Upper lobe of right lung (tissue), 1 donor: ENCODE measurements at places on chromosomes 7 and 10.

GRCh38 chr7:114941692-114942091, 19.8 kb downstream of the MDFIC start:
- no peak for DNase-seq

GRCh38 chr7:129781928-129782817, 170.6 kb downstream of the UBE2H start:
- DNase-seq = no peak

DNA sequence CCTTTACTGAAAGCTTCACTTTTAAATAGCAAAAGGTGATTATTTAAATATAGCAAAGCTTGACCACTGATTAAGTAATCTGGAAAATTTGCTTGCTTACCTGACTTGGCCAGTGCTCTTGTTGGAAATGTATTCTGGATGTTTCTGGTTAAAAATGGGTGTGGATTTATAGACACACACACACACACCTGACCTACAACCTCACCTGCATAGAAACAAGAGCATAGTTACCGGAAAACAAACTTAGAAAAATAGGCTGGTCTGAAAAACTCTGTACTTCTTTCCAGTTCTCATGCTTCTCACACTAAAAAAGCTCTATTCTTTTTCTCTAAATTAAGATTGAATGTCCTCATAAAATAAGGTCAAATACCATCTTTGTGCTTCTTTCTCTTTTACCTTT, at the start of gene AGR3:
TSS of gene AGR3 (minus strand) at position 140 of the 400 bp plus-strand sequence. CDS start 3,365 bp downstream, outside the sequence.
- DNase-seq = no peak

DNA sequence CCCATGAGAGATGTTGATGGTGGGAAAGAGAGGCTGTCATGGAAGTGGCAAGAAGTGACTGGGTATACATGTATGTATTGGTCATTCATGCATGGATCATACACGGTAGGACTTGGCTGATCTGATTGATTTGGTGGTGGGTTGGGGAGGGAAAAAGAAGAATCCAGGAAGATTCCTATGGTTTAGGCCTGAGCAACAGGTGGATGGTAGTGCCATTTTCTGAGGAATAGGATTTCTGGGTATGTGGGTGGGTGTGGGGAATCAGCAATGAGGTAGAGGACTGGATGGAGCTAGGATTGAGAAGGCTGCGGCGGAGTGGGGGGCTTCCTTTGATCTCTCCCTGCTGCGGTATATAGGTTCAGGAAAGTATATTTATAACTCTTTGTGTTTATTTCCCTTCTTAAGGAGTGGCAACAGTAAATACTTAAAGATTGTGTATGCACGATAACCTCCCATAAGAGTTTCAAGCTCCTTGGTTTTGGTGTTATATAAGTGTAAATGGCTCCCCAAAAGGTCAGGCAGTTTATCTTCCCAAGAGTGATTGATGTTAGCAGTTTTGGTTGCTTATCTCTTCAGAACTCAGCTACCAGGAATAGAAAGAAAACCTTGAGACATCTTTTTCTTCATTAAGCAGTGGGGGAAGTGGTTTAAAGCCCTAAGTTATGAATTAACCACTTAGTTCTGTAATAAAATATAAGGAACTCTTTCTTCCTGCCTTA, 100.1 kb downstream of the LSMEM1 start:
- no peak for DNase-seq

DNA sequence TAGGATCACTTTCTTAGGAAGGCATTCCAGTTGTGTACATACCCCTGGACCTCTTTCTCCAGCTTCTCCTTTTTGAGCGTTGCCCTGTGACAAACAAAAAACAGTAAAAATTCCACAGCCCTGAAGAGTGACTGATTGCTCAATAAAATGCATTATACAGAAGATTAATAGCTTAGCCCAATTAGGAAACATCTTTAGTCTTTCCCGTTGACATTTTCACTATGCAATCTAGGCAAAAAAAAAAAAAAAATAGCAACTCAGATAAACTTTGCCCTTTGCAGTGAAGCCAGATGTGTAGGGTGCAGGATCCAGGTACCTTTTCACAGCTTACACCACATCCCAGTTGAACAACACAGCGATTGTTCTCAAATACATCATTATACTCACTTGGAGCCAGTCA, 17.9 kb downstream of the COL28A1 start:
- DNase-seq = no peak

DNA sequence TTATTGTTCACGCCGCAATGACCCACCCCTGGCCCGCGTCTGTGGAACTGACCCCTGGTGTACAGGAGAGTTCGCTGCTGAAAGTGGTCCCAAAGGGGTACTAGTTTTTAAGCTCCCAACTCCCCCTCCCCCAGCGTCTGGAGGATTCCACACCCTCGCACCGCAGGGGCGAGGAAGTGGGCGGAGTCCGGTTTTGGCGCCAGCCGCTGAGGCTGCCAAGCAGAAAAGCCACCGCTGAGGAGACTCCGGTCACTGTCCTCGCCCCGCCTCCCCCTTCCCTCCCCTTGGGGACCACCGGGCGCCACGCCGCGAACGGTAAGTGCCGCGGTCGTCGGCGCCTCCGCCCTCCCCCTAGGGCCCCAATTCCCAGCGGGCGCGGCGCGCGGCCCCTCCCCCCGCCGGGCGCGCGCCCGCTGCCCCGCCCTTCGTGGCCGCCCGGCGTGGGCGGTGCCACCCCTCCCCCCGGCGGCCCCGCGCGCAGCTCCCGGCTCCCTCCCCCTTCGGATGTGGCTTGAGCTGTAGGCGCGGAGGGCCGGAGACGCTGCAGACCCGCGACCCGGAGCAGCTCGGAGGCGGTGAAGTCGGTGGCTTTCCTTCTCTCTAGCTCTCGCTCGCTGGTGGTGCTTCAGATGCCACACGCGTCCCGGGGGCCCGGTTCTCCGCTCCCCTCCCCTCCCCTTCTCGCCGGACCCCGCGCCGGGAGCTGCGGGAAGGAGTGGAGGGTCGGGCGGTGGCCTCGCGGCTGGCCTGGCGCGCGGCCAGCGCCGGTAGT, at the start of gene CBX3:
TSS of gene CBX3 (plus strand) at position 499 of the 772 bp plus-strand sequence. CDS start 1,254 bp downstream, outside the sequence.
- peak; percentile 94 for DNase-seq

DNA sequence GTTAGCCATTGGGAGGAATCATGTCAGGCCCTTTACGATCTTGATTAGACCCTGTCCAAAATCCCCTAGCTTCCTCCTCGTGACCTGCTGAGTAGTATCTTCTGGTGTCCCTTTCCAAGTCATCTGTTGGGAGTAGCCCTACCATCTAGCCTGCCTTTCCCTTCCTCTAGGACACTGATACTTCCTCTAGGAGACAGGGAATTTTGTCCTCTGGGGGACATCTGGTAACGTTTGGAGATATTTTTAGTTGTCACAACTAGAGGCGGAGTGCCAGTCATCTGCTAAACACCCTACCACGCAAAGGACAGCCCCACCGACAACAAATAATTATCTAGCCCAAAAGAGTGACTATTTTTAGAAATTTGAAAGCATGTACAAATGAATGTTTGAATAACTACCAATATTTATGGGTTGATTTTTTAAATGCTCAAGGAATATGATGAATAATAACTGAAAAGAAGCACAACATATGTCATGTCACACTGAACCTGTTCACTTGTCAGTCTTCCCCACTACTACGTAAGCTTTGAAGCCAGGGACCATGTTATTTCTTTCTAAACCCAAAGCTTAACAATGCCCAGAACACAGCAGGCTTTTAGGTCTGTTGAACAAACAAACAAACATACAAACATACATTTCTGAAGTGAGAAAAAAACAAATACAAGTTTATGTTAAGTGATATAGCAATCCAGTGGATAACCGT, 105.9 kb downstream of the ARHGAP12 start:
- DNase-seq = no peak

DNA sequence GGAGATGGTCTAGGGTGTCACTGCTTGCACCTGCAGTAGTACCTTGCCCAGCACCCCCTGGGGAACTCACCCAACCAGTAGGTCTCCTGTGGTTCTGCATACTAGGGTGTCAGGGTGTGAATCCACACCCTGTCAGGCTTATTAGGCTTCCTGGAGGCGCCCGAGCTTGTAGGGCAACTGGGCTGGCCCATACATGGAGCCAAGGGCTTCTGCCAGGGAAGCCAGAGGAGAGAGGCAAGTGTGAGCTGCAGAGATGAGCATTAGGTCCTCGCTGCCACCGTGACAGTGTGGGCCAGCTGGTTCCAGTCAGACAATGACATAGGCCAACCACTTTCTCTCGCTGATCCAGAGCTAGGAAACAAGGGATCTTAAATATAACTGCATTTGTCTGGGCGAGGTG, 11.2 kb downstream of the MXI1 start:
- DNase-seq = no peak

DNA sequence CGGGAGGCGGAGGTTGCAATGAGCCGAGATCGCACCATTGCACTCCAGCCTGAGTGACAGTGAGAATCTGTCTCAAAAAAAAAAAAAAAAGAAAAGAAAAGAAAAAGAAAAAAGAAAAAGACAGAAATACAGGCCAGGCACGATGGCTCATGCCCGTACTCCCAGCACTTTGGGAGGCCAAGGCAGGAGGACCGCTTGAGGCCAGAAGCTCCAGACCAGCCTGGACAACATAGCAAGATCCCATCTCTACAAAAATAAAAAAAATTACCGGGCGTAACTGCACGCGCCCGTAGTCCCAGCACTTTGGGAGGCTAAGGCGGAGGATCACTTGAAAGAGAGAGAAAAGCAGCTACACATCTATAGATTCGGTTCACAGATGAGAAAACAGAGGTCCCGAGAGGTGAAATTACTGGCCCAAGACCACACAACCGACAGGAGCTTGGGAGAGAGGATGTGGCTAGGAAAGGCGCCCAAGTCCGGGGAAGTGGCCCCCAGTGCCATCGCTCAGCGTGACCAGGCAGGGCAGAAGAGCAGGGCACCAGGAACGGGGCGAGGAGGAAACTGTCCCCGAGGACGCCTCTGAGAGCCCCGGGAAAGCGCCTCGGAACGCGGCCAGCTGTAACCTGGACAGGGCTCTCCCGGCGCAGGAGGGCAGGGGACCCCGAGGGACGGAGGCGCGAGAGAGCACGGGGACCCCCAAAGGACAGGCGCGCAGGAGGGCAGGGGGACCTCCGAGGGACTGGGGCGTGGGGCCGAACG, 612 bp downstream of the SNX8 start:
- DNase-seq = no peak

DNA sequence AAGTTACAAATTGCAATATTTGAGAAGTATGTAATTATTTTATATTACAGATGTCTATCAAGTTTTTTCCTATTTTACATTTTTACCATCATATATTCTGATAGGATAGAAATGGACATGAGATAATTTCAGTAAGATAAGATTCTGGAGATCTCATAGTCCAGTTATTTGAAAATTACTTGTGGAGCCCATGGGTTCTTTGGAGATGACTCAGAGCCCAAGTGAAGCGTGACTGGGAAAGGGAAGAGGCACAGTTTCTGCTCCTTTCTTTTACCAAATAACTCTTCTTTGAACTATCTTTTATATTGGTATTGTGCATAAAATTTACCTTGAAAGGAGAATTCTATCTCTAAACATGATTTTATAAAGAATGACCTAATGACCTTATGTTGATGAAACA, 2.4 kb downstream of the CD36 start:
- DNase-seq = no peak

DNA sequence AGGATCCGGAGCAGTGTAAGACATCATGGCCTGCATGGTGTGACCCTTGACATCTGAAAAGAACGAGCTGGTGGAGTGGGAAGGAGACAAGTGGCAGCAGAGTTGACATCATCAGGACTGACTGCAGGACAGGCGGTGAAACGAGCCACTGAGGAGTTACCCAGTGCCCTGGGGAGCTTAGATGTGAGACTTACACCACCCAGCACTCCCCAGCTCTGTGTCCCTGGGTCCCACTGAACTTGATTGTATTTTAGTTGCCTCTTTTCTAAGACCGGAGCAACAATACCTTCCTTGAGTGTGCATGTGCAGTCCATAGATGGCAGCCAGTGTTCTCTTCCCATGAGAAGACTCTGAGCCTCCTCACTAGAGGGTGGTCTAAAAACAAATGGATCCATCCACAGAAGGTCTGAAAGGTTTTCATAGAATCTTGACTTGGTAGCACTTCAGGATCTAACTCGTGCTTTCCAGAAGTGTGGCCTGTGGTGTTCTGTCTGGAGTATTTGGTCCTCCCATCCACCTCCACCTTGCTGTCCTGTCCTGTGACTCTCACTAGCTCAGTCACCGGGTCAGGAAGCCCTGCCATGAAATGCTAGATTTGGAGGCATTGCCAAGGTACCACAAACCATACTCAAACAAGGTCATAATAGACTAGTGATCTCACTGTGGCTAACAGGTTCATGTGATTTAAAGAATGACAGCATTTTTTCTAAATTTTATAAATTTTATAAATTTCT, 59.0 kb downstream of the IKZF1 start:
- no peak for DNase-seq

GRCh38 chr7:4561795-4562194, 120.3 kb upstream of the FOXK1 start:
- DNase-seq = no peak

DNA sequence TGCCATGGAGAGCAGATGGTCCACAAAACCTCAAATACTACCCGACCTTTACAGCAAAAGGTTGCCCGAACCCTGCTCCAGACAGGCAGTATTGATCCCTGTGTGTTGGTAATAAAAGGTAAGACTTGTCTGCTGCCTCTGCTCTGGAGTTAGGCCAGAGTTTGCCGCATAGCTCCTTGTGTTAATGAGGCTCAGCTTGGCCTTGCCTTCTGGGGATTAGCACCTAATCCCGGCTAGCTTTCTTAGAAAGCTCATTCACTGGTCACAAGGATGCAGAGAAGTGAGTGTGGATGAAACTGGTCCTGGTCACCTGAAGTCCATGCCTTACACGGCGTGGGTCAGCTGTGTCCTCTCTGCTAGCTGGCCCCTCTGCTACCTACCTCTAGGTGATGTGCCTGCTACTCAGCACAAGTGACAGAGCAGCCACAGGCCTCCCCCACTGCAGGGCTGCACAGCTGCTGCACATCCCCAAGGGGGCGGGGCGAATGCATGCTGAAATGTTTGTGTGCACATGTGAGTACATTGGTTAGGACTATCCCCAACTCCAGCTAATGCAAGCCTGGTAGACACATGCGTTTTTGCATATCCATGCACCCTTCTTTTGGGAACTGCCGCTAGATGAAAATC, 31.7 kb upstream of the SYPL1 start:
- DNase-seq = no peak

GRCh38 chr10:27372095-27372494, 131.5 kb upstream of the ACBD5 start:
- DNase-seq = no peak

DNA sequence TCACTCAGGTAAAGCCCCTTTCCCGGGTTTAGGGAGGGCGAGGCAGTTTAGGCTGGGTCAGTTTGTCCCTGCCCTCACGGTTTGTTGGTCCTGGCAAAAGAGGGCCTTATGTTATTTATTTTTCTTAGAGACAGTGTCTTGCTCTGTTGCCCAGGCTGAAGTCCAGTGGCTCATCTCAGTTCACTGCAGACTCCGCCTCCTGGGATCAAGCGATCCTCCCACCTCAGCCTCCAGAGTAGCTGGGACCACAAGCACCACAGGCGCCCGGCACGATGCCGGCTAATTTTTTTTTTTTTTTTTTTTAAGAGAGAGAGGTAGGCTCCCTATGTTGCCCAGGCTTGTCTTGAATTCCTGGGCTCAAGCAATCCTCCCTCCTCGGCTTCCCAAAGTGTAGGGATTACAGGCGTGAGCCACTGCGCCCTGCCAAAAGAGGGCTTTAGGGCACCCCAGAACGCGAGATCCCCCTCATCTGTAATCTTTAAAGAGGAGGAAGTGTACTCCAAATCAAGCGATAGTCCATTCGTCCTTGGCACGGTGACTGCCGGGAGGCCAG, 626 bp upstream of the BMS1 start:
- DNase-seq = no peak
